ENCODE measurements at places on chromosomes 3 and 15.

DNA sequence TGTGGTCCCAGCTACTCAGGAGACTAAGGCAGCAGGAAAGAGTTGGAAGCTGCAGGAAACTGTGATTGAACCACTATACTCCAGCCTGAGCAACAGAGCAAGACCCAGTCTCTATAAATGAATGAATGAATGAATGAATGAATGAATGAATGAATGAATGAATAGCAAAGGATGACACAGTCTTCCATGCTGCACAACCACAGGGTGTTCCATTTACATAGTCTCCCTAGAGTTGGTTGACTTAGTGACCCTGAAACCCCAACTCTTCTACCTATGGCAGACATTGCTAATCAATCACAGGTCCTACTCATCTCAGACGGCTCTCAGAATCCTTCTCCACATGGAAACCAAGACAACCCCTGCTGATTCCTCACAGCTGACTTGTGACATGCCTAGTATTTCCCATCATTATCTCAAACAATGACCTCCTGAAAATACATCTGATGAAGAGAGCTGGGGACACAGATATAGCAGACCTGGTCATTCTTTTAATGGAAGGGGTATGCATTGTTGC, 2.1 kb downstream of the IQCF5 start:
- DNase-seq = no peak

DNA sequence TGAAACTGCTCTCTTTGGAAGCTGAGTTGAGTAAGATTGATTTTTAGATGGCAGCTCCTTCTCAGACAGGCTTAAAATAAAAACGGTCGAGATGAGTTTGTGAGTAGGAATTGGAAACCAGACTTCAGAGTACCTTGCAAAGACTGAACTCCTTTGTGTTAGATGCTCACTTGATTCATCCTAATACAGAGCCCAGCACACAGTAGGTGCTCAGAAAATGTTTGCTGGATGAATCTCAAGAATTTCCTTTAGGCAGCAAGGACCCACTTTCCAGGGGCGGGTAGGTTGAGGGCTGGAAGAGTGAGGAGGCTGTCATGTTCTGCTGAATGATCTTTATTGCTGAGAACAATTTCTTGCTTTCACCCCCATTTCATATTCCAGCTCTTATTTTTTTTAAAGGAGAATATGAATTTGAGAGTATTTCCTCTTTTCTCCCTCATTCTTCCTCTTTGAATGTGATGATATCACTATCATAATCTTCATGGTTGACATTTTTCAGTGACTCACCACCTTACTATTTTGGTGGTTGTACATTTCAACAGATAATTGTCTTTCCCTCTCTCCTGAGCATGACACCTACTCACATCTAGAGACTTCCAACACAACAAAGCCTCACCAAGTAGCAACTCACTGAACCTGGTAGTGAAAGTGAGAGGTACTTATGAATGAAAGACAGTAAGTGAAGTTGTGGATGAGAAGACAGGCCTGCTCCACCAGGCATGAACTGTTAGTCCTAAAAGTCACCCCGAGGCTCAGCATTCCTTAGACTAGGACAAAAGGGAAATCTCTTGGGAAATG, 113.3 kb downstream of the PDCD6IP start:
- DNase-seq = no peak

GRCh38 chr3:58880182-58880581, 169.6 kb downstream of the CFAP20DC start:
- no peak for DNase-seq

GRCh38 chr3:55000953-55001352, 73.1 kb upstream of the LRTM1 start:
- DNase-seq = no peak

DNA sequence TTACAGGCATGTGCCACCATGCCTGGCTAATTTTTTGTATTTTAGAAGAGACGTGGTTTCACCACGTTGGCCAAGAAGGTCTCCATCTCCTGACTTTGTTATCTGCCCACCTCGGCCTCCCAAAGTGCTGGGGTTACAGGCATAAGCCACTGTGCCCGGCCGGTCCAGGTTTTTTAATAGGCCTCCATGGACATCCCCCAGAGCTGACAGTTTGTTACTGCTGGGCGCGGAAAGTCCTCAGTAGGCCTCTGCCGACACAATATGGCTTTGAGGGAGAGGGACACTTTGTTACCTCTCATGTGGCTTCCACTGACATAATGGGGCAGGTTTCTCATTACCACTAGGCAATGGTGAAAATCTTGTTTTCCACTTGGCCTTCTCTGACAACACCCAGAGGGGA, 152.0 kb downstream of the WNT7A start:
- DNase-seq = no peak

DNA sequence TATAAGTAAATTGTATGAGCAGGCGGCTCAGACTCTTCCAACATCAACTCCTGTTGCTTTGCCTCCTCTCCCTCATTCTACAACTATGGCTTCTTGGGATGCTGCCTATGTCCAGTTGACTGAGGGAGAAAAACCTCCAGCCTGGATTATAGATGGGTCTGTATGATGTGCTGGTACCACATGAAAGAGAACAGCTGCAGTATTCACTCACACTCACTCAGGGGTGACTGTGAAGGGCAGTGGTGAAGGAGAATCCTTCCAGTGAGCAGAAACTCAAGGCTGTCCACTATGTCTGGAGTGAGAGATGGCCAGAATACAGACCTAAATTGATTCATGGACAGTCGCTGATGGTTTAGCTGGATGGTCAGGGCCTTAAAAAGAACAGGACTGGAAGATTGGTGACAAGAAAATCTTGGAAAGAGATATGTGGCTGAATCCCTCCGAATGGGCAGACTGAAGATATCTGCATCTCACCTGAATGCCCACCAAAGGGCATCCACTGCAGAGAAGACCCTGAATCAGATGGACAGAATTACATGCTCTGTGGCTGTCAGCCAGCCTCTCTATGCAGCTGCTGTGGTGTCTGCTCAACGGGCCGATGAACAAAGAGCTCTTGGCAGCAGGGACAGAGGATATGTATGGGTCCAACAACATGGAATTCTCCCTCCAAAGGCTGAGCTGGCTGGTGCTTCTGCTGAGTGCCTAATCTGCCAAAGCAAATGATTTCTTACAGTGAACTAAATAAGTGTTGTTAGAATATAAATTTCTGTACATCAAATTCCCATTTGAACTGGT, 1.9 kb upstream of the BCL2L10 start:
- DNase-seq = no peak

DNA sequence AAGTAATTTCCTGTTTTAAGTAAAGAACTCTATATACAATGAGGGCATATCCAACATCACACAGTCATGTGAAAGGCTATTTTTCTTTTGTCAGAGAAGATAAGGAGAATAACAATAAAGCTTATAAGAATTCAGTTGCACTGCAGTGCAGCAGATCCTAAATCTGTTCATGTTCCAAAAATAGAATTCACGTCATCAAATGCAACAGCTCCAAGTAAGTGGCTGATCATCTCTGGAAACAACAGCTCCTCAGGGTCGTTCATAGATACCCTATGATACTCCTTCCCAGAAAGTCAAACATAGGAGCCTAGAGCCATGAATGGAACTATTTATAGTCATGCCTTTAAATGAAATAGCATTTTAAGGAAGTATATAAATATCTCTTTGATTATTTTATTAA, 100.2 kb downstream of the FMN1 start:
- no peak for DNase-seq

GRCh38 chr15:70029297-70029701, 68.4 kb downstream of the TLE3 start:
- DNase-seq = no peak

DNA sequence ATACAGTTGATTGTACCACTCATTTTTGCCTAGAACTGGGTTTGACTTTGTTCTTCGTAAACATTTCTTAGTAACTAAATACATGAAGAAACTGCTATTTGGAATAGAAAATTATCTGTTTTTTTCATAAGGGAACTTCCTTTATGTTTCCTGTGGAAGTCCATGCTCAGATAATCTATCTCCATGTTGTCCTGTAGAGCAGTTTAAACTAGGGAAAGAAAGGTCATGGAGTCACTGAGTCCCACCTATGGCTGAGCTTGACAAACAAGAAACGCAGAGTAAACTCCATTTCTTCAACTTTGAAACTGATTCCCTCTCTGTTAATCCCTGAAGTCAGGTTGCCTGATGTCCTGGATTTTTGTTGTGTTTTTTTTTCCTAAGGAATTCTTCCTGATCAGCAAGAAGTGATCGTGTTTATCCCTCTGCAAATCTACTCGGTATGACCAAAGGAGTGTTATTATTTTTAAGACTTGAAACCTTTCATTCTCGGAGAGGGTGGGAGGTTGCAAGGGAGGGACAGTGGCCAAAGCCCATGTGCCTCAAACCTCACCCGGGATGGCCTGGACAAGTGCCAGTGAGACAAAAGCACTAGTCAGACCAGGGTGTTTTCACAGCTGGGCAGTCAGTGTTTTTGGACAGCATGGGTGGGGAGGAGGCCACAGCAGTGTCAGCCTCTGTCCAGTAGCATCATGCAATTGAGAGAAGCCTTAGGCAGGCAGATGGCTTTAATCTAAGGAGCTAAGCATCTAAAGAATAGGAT, 129.8 kb upstream of the PHLDB2 start:
- DNase-seq = no peak

GRCh38 chr3:11624161-11624560, 19.6 kb downstream of the VGLL4 start:
- DNase-seq = no peak

DNA sequence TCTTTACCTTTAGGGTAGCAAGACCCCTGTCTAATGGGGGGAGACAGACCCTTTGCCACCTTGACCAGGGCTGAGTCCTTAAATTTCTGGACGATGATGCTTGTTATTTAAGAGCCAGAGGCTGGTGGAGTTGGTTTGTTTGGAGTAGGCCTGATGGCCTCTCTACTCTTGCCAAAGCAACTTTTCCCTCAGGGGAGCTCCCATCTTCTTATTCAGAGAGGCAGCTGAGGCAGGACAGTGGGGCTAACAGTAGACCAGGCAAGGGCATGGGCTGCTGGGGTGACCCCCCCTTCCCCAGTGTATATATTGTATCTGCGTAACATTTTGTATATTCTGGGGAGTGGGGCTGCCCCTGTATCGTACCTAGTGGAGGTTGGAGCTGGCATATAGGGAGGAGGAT, 10.3 kb downstream of the RPS17 start:
- DNase-seq = no peak

DNA sequence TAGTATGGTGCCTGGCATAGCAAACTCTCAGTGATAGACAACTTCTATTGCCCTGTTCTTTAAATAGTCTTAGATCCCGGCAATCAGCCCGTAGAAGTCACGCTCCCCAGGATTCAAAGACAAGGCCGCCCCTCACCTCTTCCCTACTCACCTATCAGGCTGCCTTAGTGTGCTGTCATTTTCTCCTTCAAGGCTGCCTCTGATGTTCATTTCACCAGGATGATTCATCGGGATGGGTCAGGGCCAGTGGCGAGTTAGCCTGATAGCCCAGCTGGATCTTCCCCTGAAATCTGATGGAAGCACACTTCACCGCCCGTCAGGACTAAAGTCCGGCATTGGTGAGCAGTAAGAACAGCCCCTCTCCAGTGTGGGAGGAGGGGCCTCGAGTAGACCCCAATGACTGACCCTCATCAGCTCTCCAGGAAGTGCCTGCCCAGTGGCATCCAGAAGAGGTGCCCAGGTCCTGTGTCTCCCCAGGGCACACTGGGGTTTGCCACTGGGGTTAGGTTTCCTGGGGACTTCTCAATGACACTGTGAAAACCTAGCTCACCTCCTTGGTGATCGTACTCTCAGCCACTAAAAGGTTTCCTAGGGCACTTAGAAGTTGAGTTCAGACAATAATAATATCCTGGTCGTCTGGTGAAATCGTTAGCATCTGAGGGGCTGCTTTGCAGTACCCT, 37.5 kb downstream of the TPM1 start:
- DNase-seq = no peak

GRCh38 chr3:122247825-122248185, 64.3 kb downstream of the CASR start:
- no peak for DNase-seq

GRCh38 chr3:43627360-43627759, 5.5 kb upstream of the ANO10 start:
- no peak for DNase-seq

DNA sequence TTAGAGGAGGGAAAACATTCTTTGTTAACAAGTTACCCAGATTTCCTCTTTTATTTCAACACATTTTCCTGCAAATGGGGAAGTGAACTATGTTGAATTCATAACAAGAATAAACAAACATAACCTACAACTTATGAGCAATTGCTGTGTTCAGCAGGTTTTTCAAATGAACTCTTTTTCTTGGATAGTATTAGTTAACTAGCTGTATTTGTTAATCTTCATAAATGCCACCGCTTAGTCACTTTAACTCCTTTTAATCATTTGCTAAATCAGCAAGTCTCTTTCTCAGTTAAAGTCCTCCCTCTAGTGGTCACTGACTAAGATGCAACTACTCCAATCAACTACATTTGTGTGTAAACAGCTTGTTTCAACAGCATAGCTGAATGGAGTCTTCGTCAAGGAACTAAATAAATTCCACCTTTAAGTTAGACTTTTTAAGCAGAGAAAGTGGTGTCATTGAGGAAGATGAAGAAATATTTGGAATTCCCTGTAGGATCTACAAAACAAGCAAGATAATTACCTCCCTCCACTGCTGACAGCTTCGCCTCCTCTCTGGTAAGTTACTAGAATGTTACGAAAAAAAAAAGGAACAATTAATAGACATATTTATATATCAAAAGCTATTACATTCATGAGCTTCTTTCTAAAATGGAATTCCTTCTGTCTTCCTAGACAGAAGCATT, 1122.0 kb downstream of the ROBO1 start:
- no peak for DNase-seq

DNA sequence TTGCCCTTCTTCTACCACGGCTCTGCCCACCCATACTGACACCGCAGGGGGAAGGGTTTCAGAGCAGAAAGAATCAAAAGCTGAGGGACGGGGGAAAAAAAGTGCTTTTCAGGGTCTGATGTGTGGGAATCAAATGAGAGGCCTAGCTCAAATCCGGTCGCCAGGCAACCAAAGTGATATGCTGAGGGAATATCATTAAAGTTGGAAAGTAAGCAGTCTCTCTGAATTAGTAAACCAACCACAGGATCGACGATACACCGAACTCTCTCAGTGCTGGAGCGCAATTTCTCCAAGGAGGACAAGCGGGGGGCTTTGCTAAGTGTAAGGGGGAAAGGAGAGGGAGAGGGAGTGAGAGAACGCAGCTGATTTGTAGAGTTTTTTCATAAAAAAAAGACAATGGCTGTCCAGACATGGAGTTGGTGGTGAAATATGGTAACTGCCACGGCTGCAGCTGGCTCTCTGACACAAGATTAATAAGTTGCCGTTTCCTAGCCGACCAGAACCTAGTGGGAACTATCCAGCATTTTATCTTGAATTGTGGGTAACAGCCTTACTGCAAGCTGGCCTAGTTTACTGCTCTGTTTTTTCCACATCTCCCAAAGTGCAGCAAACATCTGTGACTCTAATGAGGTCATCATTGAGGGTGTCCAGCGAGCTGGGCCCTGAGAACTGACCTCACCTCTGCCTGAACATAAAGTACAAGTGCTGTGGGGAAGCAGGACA, 530.2 kb downstream of the SOX2 start:
- no peak for DNase-seq
